ENCODE measurements at places on chromosomes 13 and 19.

DNA sequence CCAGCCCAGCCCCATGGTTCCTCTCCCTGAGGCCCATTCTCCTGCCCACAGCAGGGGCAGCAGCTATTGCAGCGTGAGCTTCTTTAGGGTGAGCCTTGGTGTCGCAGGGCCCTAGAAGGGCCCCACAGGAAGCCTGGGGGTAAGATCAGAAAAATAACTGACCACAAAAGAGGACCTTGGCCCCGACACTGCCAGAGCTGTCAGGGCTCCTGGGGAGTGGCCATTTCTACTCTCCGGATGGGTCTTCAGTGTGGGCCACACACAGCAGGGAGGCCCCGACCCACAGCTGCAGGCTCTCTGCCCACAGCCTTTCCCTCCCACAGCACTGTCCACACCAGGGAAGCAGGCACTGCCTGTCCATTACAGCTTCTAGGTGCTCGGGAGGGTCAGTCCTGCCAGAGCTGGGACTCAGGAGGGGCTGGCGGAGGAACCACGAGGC, 3.5 kb upstream of the SIGLEC8 start:
- peak; percentile 20 for DNase-seq

- DNase-seq, result no peak
Measured at GRCh38 chr13:66553391-66553790, 676.7 kb downstream of the PCDH9 start.

DNA sequence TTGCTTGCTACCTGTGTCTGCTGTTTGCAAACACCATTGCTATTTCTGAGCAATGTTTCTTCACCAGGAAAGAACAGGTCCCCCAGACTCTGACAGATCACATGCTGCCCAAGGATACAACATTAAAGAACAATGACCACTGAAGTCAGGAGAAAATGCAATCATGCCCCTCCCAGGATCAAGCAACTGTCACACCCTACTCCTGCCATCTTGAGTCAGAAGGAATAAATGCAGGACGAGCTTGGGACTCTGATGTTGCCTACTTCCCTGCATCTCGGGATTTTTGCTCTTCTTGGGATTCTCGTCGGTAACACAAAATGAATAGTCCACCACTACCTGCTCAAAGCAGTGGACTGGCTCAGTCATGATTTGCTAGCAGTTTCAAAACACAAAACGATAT, 490.6 kb downstream of the COG6 start:
- DNase-seq, result no peak

- DNase-seq, result no peak
Measured at GRCh38 chr13:42720113-42720857, 61.1 kb upstream of the FAM216B start.

GRCh38 chr13:36919171-36919832, 736 bp downstream of the SMAD9 start:
- peak; percentile 59 for DNase-seq

- peak; percentile 45 for DNase-seq
Measured at GRCh38 chr19:3176715-3177501, 1.7 kb upstream of the S1PR4 start.

DNA sequence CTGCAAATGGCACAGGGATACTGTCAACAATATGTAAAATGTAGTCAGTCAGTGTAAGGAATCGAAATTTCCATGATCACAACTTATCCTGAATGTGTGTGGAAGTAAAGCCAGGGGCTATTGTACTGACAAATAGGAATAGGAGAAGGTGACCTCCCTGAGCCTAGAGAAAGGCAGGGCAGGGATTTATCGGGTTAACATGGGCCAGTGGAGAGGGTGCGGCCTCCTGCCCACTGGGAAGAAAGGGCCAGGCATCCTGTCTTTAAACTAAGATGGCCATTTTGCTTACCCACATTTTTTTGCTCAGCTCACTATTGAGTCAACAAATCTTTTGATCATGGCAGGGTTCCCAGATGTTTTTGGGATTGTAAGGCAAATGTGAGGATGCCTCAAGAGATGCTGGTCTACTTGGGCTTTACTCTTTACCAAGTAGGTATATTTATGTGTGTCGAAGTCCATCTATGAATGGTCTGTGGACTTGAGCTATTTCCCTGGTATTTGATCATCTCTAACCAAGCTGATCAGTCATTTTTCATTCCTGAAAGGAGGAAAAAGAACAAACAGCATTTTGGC, 116.6 kb upstream of the RNF113B start:
- no peak for DNase-seq

DNA sequence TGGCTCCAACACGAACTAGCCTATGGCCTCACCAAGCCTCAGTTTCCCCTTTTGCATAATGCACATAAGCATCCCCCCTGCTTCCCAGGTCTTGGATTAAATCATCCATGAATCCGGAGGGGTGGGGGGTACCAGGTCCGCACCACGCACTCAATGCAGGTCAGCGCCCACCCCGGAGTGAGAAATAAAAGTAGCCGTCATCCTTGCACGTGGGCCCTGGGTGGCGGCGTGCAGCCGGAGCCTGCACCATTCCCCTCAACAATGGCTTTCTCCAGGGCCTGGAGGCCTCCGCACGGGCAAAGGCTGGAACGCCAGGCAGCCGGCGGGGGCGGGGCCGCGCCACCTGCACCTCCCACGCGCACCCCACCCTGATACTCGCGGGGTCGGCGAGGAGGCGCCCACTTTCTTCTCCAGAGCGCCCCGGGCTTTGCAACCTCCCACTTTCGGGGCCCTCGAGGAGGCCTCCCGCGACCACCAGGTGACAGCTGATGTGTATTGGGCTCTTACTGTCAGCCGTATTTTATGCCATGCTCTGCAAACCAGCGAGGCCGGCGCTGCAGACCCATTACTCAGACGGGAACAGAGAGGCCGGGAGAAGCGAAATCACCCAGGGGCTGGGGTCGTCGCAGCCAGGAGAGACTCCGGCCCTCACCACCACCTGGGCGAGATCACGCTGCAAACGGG, 767 bp upstream of the GADD45B start:
- peak; percentile 71 for DNase-seq

GRCh38 chr19:46288896-46289588, 7.8 kb upstream of the HIF3A start:
- no peak for DNase-seq

DNA sequence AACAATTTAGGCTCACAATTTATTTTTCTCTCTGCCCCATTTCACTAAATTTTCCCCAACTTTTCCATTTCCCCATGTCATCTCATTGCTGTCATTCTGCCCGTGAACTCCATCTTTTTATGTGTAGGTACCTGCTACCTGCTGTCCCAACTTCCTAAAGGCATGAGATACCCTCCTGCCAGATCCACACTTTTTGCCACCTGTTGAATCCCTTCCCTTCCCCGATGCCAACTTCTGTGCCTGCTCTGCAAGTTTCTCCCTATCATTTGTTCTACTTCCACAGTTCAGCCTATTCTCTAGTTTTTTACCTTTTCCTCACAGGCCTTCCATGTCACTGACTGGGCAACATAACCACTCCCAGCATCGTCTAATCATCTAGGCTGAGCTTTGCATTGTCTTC, 607.5 kb upstream of the KLF12 start:
- no peak for DNase-seq

DNA sequence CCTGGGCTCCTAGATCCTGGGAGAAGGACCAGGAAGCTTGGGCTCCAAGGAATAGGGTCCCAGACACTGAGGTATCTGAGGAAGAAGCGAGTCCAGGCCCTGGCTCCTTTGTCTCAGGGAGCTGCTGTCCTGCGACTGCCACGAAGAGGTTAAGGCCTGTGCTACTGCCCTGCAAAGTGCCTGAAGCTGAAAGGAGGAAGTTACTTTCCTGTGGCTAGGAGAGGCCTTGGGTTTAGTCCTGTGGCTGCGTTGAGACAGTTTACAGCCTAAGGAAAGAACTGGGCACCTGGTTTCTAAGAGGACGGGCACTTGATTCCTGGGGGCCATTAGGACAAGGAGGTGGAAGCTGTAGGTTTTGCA, 2.8 kb downstream of the MYADM start:
- peak; percentile 62 for DNase-seq

Measured in ecto neural progenitor cell (in vitro differentiated cells).